ENCODE measurements at places on chromosomes 6 and 20.

GRCh38 chr6:148681666-148682065 is 65.2 kb upstream of the UST start:
- DNase-seq = no peak

DNA sequence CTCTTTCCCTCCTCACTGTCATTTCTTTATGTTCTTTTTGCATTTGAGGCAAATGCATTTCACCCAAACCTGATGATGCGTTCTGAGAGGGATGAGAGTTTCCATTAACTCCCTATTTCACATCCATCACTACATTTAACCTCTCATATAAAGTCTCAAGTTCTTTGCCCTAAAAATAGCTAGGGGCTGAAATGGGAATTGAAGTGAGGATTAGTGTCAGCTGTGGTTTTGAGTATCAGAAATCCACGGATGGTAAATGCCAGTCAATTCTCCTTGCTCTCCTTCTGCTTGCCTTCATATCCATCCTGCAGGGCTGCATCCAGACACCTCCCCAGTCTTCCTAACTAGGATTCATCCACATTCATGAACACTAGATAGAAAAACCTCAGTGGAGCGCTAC is 10.0 kb upstream of the DTNBP1 start:
- DNase-seq = no peak

DNA sequence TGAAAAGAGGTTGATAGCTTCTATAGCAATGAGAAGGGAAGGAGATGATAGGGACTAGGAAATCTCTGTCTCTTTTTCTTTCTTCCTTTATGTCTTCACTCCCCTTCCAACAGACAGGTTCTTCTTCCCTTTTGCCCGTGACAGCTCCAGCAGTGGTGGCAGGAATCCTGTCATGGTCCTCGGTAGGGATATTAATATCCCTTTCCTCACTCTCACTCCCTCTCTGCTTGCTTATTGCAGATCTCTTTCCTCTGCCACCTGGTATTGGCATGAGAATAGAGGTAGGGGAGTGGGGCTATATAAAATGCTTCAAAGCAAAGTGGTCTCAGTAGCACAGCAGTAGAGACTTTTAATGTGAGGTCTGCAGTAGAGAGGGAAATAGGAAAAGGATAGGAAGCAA is 19.7 kb downstream of the RAD21L1 start:
- no peak for DNase-seq

GRCh38 chr6:7787137-7787608 is 61.3 kb downstream of the BMP6 start:
- DNase-seq = no peak

- DNase-seq = no peak
These were observed 25.2 kb downstream of the TRAM2 start for GRCh38 chr6:52551483-52552277.

DNA sequence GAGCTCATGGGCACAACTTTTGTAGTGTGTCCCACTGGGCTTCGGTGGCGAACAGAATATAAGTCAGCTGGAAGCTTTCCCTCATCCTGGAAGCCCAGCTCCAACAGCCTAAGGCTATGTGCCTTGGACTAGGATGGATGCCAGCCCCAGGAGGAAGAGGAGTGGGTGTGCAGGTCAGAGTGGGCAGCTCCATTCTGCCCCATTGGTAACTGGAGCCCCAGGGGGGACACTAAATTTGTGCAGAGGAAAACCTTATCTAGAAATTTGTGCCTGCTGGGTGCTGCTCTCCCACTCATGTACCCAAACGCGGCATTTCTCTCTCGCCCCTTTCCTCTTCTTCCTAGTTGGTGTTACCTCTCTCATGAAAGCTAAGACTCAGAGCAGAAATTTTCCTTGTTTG is 253.9 kb upstream of the MAN1A1 start:
- DNase-seq = no peak

GRCh38 chr6:101396548-101397173 is 3.2 kb downstream of the GRIK2 start:
- DNase-seq = peak; percentile 60

DNA sequence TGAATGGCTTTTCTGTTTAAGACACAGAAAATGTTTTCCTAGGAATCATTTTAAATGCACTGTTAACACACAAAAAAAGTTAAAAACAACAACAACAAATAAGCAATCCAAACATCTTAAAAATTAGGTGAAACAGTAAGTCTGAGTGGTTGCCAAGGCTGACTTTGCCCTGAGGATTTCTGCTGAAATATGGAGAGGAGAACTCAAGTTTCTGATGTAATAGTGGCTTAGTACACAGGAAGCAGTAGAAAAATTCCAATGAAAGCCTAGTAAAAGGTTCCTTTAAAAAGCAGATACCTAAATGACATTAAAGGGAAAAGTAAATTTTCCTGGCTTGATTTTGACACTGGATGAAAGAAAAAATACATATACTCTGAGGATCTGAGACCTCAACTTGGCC is 184.2 kb downstream of the EPM2A start:
- DNase-seq = no peak

DNA sequence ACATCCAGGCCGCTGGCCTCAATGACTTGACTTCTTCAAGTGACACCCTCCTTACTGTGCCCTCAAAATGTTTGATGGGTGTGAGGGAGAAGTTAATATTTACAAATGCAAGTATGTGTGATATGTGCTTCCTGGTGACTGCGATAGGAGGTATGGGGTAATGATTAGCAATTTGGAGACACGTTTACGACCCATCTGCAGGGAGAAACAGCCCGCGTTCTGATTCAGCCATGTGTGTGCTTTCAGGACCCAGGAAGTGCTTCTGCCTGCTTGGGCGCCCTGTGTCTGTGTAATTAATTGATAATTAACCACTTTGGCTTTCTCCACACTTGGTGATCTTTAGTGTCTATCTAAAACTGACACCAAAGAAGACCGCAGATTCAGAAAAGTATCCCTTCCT is 25.0 kb downstream of the SIRPA start:
- no peak for DNase-seq

GRCh38 chr6:167973148-167973885 is 24.2 kb upstream of the KIF25 start:
- DNase-seq = no peak

DNA sequence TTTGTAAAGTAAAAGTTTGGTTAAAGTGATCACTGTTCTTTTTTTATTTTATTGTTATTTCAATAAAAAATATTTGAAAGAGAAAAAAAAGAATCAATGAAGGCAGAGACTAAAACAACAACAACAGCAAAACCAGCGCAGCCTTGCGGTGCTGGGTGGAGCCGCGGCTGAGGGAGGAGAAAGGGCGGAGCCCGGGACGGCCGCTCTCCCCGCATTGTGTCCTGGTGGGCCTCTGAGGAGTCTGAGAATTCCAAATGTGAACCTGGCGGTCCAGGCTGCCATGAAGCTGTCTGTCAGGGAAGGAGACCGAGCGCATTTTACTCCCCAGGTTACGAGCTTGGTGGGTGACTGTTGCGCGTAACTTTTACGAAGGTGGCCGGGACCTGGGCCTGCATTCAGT is 43.2 kb downstream of the TMEM242 start:
- DNase-seq = no peak
